HEK293T (cell line): ENCODE measurements at places on chromosomes 4 and X.

- no peak for DNase-seq
Measured at GRCh38 chrX:134732676-134733075, 74.4 kb upstream of the PLAC1 start.

- DNase-seq, result no peak
Measured at GRCh38 chr4:41418444-41418843, 119.5 kb upstream of the LIMCH1 start.

DNA sequence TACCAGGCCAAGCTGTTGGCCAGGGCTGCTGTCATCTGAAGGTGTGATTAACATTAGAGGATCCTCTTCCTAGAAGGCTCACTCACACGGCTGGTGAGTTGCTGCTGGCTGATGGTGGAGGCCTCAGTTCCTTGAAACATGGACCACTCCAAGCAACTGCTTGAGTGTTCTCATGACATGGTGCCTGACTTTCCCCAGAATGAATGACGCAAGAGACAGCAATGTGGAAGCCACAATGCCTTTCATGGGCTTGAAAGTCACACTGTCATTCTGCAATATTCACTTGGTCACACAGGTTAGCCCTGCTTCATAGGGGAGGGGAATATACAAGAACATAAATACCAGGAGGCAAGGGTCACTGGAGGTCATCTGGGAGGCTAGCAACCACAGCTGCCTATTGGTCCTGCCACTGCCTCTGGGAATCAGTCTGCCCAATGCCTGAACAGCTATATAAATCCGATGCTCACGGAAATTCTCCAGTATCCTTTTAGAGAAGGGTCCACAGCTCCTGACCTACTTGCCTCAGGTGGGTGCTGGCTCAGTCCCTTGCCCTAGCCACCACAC, 97.1 kb upstream of the MAML3 start:
- DNase-seq, result no peak

DNA sequence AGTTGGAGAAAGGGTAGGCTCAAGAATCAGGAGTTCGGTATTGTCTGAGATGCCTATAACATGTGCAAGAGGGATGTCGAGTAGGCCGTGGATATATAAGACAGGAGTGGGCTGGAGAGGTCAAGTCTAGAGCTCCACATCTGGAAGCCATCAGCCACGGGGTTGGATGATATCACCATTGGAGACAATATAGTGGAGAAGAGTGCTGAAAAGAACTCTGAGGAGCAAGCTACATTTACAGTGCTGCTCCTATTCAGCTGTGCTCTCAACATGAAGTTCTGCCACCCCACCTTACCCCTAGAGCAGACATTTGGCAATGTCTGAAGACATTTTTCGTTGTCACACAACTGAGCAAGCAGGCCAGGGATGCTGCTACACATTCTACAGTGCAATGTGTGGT, 20.9 kb upstream of the PLAC1 start:
- no peak for DNase-seq

DNA sequence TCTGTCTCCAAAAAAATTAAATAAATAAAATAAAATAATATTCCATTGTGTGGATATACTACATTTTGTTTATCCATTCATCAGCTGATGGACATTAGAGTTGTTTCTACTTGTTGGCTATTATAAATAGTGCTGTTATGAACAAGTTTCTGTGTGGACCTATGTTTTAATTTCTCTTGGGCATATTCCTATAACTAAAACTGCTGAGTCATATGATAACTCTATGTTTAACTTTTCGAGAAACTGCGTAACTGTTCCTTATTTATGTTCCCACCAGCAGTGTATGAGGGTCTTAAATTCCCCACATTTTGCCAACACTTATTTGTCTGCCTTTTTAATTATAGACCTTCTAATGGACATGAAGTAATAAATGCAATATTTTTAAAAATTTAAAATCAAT, 369.5 kb downstream of the CHIC1 start:
- no peak for DNase-seq

DNA sequence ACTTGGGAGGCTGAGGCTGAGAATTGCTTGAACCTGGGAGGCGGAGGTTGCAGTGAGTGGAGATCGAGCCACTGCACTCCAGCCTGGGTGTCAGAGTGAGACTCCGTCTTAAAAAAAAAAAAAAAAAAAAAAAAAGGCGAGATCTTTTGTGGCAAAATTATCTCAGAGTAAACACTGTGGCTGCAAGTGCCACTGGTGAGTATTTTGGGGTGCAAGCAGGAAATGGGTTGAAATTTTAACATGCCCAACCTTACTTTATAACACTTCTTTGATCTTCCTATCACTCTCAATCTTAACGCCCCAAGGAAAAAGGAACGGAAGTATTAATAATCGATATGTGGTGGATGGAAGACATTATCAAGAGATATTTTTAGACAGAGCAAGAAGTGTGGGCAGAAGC, 32.1 kb downstream of the SLC34A2 start:
- DNase-seq, result no peak

DNA sequence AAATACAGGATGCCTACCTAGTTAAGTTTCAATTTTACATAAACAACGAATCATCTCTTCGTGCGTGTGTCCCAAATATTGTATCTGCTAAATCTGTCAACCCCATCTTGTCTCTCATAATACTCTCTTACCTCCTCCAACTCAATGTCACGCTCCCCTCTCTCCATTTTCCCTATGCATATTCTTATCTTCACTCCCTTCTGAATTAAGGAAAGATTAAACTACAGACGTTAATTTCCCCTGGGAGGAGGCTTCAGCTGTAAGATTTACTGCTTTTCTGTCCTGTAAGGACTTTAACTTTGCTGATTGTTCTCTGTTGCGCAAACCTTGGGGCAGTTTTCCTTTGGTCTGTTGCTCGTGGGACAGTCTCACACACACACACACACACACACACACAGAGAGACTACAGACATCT, 455 bp upstream of the ABCB7 start:
- DNase-seq, result no peak
